Vagina (tissue), 2 donors: ENCODE measurements at places on chromosomes 3 and 15.

GRCh38 chr15:69760258-69760845, 307.7 kb downstream of the RPLP1 start:
- no peak for DNase-seq

DNA sequence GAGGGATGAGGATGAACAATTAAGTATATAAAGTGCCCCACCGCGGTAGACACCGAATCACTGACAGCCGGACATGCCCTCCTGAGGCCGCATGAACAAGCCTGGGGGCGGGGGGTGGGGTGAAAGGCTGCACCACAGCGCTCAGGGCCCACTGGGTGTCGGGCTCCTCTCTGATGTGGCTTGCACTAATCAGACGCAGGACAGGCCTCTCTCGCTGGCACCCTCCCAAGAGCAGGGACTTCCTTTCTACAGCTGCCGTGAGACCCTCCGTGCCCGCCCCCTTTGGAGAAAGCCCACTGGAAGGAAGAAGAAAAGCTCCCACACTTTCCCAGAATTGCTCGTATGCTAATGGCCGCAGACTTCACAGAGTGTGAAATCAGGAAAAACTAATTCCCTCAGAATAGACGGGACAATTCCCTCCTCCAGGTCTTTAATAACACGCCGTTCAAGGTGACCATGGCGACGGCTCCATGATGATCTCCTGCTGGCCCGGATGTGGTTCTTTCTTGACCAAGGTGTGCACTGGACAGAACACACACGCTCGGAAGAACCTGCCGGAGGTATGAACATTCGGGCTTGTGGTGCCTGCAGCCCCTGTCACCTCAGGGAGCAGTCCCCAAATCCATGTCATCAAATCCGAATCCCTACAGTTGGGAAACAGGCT, 32.0 kb downstream of the IQSEC1 start:
- no peak for DNase-seq

GRCh38 chr3:130948929-130949328, 55.0 kb downstream of the ATP2C1 start:
- DNase-seq = no peak

DNA sequence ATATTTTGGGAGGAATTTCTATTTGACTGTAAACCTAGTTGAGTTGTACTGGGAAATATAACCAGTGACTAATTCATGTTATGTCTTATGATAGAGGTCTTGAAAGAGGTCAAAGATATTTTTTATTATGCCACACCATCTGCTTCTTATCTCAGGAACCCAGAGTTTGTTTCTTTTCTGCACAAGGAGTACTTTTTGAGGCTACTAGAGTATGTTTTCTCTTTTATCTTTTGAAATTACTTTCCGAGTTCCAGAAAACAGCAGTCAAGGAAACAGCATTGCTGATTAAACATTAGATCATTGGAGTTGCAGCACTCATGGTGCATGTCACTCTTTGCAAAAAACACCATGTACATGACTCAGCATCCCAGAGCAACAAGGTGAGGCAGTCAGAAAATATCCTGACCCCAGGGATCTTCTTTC, 645.8 kb upstream of the NR2F2 start:
- no peak for DNase-seq

DNA sequence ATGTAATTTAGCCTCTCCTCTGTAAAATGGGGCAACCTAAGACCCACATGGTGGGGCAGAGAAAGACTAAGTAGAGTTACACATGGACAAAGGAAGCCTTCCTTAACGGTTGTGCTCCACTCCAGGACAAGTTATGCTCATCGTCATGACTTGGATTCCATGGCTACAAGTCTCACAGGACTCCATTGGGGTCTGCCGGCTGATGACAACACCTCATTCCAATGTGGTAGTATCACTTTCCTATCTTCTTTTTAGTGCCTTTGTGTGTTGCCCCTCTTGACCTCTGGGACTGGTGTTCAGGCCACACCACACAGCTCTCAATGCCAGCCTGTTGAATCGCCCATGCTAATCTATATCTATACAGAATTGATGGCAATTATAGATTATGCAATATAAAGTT, 181.3 kb upstream of the WNT5A start:
- no peak for DNase-seq

DNA sequence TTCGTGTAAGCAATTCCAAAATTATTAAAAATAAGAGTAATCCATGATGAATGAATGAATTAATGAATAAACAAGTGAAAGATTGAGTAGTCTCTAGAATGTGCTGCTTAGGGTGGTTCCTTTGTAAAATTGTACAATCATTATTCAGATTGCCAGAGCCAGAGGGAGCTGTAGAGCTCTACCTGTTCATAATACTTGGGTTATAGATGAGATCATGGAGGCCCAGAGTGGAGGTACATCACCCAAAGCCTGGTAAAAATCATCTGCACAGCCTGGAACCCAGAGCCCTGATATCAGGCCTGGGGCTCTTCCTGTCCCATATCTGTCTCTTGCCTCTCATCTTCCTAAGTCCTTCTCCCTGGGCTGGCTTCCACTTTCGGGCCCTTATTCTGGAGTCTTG, 297.2 kb downstream of the RPLP1 start:
- no peak for DNase-seq

- DNase-seq = no peak
Measured at GRCh38 chr3:137148917-137149316, 191.1 kb downstream of the IL20RB start.

DNA sequence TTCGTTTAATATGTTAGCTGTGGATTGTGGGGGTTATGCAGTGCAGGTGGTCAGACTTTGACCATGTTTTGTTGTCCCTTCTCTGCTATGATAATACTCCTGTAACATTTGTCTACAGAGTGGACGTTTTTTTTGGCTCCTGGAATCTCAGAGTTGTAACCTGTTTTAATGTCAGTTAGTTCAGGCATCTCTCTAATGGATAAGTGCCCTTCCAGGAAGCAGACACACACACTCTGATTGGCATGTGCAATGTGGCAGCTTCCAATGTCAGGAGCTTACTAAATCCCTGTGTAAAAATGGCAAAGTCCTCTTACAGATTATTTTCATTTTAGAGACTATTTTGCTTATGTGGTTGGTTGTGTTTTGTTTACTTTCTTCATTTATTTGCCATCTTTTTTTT, 222.2 kb upstream of the ARPP21 start:
- no peak for DNase-seq

GRCh38 chr3:123498761-123499160, 49.9 kb upstream of the ADCY5 start:
- DNase-seq = no peak

GRCh38 chr3:33360136-33360825, 79.9 kb downstream of the UBP1 start:
- DNase-seq = no peak

DNA sequence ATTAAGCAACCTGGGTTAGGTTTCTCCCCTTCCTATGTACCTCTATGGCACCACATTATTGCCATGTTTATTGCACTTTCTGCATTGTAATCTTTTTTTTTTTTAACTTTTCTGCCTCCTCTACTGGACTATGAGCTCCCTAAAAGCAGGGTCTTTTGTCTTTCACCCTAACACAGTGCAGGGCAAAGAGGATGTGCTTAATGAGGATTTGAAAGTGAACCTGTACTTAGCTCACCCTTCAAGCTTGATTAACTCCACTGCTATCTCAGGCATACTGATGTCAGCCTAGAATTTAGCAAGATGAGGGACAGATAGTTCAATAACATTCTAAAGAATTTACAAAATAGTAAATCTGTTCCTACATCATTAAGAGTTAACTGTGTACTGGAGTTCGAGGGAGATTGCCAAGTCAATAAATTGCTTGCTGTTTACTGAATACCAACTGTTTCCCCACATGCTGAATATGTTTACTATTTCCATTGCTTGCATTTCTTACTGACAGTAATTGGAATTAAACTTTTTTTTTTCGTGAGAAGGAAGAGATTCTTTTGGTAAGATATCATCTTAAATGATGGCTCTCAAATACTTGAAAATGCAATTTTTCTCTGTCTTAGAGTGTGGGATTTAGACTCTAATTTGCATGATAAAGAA, 15.7 kb upstream of the PPARG start:
- no peak for DNase-seq

DNA sequence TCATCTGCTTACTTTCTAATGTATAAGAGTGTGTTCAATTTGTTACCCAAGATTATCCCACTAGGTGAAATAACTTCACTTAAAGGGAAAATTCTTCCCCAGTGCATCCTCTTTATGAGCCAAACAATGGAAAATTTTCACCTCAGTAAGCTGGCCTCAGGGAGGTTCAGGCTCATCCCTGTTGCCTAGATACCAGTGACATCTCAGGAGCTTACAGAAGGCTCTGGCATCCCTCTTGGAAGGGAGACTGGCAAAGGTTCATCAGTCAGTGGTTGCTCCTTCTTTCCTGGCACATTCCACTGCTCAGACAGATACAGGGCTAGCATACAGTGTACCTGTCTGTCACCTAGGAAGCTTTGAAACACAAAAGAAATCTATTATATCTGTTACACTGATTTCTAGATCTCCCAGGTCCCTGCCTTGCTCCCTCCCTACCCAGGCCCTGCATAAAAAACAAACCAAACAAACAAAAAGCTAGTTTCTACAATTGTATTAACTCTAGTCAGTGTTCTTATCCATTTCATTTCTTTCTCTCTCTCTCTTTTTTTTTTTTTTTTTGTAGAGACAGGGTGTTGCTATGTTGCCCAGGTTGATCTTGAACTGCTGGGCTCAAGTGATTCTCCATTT, 1.7 kb downstream of the IP6K2 start:
- DNase-seq = no peak

- no peak for DNase-seq
Measured at GRCh38 chr3:184993394-184993793, 159.5 kb downstream of the C3orf70 start.

DNA sequence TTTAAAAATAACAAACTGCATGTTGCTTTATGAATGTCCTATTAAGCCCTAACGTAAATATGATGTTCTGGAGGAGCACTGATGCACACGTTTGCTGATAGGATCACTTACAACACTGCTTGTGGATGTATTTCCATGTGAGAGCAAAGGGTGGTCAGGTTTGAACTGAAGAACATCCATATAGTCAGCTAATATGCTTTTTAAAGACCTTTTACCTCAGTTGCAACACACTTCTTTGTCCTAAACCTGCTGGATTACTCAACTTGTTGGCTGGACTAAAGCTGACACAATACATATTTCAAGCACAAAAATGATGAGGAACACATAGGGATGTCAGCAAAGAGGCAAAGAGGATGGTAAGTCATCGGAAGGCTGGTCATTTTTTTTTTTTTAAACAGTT, 186.6 kb downstream of the TIGIT start:
- no peak for DNase-seq

GRCh38 chr3:101941318-101942040, 92.2 kb downstream of the NFKBIZ start:
- no peak for DNase-seq

DNA sequence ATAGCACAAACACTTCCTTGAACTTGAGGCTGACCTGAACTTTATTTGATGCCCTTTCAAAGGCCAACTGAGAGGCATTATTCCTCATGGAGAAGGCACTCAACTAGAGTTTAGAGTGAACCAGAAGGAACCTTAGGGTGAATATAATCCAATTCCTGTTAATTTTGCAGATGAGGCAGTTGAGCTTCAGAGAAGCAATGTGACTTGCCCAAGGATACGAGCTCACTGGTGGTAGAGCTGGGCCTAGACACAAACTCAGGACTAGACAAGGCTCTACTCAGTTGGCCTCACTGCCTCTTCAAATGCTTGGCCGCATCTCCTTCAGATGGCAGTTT, 172.7 kb upstream of the ADAMTS9 start:
- DNase-seq = no peak

GRCh38 chr3:70558956-70559355, 246.5 kb upstream of the MDFIC2 start:
- no peak for DNase-seq

DNA sequence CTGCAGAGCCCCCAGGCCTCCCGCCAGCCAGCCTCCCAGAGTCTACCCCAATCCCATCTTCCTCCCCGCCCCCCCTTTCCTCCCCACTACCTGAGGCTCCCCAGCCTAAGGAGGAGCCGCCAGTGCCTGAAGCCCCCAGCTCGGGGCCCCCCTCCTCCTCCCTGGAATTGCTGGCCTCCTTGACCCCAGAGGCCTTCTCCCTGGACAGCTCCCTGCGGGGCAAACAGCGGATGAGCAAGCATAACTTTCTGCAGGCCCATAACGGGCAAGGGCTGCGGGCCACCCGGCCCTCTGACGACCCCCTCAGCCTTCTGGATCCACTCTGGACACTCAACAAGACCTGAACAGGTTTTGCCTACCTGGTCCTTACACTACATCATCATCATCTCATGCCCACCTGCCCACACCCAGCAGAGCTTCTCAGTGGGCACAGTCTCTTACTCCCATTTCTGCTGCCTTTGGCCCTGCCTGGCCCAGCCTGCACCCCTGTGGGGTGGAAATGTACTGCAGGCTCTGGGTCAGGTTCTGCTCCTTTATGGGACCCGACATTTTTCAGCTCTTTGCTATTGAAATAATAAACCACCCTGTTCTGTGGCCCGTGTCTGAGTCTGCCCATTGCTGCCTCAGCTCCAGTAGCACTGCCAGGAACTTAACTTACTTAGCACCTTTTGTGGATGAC, 32.2 kb downstream of the PTPN23 start:
- DNase-seq = no peak

DNA sequence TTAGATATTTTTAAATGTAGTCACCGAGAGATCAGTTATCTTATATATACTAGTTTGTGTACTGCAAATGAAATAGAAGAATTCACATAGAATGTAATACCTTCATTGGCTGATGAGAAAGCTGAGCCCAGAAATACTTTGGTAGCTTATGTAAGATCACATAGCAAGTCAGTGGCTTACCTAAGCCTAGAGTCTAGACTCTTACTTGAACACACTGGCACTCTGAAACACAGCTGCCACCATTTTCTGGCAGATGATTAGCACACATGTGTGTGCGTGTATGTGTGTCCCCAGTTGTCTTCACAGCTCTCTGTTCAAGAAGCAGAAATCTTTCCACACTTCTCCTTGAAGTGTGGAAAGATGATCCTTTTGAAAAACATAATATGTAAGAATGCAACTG, 124.3 kb downstream of the NEO1 start:
- no peak for DNase-seq

DNA sequence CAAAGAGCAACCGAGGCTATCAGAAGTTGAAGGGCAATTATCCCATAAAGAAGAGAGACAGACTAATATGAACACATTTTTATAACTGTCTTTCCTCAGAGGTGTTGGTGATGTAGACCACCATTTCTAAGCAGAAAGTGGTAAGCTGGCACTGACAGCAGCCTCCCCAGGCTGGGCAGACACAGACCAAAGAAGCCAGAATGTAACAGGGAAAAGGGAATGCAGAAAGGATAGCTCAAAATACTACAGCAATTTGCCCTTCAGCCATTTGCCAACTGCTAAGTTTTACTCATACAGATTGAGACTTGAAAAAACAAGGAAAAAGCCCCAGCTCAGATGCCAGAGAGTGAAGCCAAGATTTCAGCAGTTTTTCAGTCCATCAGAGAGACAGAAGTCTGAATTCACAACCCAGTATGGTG, 73.5 kb upstream of the ABI3BP start:
- DNase-seq = no peak

- no peak for DNase-seq
Measured at GRCh38 chr3:24709956-24710355, 215.3 kb upstream of the THRB start.

DNA sequence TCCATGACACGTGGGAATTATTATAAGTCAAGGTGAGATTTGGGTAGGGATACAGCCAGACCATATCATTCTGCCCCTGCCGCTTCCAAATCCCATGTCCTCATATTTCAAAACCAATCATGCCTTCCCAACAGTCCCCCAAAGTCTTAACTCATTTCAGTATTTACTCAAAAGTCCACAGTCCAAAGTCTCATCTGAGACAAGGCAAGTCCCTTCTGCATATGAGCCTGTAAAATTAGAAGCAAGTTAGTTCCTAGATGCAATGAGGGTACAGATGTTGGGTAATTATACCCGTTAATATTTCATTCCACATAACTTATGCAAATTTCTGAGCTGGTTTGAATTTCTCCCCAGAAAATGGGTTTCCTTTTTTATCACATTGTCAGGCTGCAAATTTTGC, 47.7 kb downstream of the RNF111 start:
- no peak for DNase-seq
